ENCODE measurements at places on chromosomes 3 and 15. TPM values are rescaled to one million over a fixed set of nuclear protein-coding genes. Genes with fewer than 3 reads are reported as not detected.

DNA sequence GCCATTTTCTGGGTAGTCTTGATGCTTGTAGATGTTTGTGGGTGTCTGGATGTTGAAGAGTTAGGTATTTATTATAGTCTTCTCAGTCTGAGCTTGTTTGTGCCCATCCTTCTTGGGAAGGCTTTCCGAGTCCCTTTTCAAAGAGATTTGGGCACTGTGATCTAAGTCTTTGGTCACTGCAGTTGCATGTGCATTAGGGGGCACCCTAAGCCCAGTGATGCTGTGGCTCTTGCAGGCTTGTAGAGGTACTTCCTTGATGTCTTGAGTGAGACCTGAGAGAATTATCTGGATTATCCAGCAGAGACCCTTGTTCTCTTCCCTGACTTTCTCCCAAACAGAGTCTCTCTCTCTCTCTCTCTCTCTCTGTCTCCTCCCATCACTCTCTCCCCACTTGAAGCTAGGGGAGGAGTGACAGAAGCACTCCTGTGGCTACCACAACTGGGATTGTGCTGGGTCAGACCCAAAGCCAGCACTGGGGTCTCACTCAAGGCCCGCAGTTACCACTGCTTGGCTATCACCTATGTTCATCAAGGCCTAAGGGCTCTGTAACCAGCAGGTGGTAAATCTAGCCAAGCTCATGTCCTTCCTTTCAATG lies 68.5 kb downstream of the TMCO5A start:
- no peak overlapping the region for H3K27ac ChIP-seq
- no peak overlapping the region for H3K4me3 ChIP-seq
- no peaks in the 10 kb centered on the region for H3K36me3 ChIP-seq
- no peaks in the 10 kb centered on the region for H3K4me1 ChIP-seq
- DNase-seq = no peak

GRCh38 chr3:165884518-165884917 lies 47.3 kb upstream of the BCHE start:
- H3K27me3 ChIP-seq = no peaks in the 10 kb centered on the region
- no peaks in the 10 kb centered on the region for H3K4me1 ChIP-seq
- H3K36me3 ChIP-seq = no peaks in the 10 kb centered on the region
- DNase-seq = no peak
- H3K27ac ChIP-seq = no peak overlapping the region

DNA sequence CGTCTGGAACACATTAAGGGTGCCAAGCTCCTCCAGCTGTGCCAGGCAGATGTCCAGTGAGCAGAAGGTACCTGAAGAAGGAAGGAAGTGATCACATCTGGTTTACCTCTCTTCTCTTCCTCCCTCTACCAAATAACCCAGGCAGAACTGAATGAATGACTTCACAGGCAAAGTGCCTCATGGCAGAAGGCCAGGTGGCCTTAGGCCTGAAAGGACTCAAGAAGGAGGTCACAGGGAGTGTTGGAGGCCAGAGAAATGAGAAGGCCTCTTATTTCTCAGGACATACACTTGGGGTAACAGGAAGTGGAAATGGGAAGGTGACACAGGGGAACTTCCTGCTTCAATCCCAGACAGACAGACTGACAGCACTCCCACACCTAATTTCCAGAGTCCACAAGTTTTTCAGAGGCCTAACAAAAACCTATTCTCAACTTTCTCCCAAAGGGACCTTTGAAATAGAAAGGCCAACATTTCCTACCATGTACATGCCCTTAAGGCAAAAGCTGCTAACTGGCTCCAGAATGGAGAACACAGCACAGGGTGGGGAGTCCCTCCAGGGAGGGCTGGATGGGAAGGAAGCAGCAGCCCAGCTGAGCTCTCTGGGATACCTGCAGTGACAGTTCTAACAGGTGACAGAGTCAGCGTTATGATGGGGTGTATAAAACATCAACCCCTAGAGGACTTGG lies 17.6 kb upstream of the SIN3A start:
- no peaks in the 10 kb centered on the region for H3K4me1 ChIP-seq
- H3K27ac ChIP-seq = no peak overlapping the region
- no peak for DNase-seq
- H3K4me3 ChIP-seq = no peak overlapping the region
- H3K36me3 ChIP-seq = peaks cover 48% of the 10 kb centered on the region
- H3K27me3 ChIP-seq = no peaks in the 10 kb centered on the region

- no peak for DNase-seq
- H3K4me1 ChIP-seq = peaks cover 9% of the 10 kb centered on the region
- no peaks in the 10 kb centered on the region for H3K27me3 ChIP-seq
Measured at GRCh38 chr3:195087328-195087727, 183.6 kb downstream of the XXYLT1 start.

GRCh38 chr3:149038322-149038721 lies 47.0 kb downstream of the GYG1 start:
- no peak for DNase-seq
- H3K4me3 ChIP-seq = no peak overlapping the region
- no peaks in the 10 kb centered on the region for H3K4me1 ChIP-seq
- no peak overlapping the region for H3K27ac ChIP-seq
- H3K27me3 ChIP-seq = no peaks in the 10 kb centered on the region

GRCh38 chr3:177426878-177427495 lies 229.7 kb upstream of the TBL1XR1 start:
- H3K4me1 ChIP-seq = peaks cover 34% of the 10 kb centered on the region
- H3K4me3 ChIP-seq = no peak overlapping the region
- H3K27me3 ChIP-seq = no peaks in the 10 kb centered on the region
- no peaks in the 10 kb centered on the region for H3K36me3 ChIP-seq
- H3K27ac ChIP-seq = peak overlapping the region; percentile 5

DNA sequence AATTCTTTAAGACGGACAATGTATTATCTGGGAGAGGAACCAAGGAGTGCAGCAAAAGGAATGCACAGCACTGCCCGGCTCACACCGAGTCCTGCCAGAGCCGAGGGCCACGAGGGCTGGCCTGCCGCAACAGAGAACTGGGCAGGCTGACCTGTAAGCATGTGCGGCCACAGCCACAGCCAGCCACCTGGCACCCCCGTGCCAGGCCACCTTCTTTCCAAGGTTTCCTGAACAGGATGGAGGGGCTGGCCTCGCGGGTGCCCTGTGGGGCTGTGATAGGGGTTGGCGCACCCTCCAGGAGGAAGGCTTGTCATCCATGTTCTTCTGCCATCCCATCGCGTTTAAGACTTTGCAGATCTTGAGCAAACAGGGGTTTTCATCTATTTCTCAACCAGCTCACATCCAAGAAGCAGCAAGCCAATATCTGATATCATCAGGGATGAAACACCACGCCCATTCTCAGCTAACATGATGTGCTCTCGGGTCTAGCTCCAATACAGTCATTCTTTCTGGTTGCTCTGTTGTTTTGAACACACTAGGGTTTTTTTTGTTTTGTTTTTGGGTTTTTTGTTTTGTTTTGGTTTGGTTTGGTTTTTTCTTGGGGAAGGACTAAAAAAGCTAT lies 10.2 kb downstream of the CA12 start:
- H3K27ac ChIP-seq = peak overlapping the region; percentile 92
- H3K36me3 ChIP-seq = no peaks in the 10 kb centered on the region
- H3K4me1 ChIP-seq = peaks cover 78% of the 10 kb centered on the region
- no peak for DNase-seq
- no peaks in the 10 kb centered on the region for H3K27me3 ChIP-seq

DNA sequence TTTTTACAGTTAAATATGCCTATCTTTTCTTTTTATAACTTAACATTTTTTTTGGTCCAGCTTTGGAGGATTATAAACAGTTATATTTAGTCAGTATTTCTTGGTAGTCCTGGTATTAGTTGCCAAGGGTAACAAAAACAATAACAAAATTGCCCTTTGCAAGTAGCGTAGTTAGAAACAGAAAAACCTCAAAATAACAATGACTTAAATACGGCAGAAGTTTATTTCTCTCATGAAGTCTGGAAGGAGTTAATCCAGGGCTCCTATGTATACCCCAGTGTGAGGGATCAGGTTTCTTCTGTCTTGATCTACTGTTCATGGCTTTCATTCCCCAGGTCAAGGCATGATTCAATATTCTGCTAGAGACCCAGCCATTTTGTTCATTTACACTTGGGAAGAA lies 14.1 kb upstream of the MYH15 start:
- no peak for DNase-seq
- H3K27ac ChIP-seq = no peak overlapping the region
- H3K36me3 ChIP-seq = no peaks in the 10 kb centered on the region
- no peak overlapping the region for H3K4me3 ChIP-seq

GRCh38 chr15:31080591-31081014 lies 20.9 kb downstream of the TRPM1 start:
- H3K4me3 ChIP-seq = peak overlapping the region; percentile 30
- no peaks in the 10 kb centered on the region for H3K36me3 ChIP-seq
- H3K27me3 ChIP-seq = no peaks in the 10 kb centered on the region
- no peak for DNase-seq
- H3K4me1 ChIP-seq = peaks cover 34% of the 10 kb centered on the region
- peak overlapping the region; percentile 72 for H3K27ac ChIP-seq

DNA sequence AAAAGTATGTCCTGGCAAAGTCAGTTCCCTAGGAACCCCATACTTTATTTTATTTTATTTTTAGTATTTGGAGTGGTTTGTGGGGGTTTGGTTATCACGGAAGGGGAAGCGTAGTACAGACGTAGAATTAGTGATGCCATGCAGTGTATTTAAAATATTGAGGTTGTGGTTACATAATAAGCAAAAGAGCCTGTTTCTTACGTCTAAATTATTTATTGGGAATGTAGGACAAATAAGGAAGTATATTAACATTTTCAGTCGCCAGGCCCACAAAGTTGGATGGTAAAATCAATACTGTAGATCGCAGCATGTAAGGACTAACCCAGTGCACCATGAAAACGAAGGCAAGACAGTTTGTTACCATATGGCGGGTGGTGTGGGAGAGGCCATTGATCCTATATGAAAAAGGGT lies 558 bp downstream of the DTWD1 start:
- peaks cover 35% of the 10 kb centered on the region for H3K4me1 ChIP-seq
- H3K4me3 ChIP-seq = peak overlapping the region; percentile 65
- H3K27ac ChIP-seq = peak overlapping the region; percentile 85
- H3K36me3 ChIP-seq = no peaks in the 10 kb centered on the region

GRCh38 chr3:97665896-97666295 lies 98.7 kb upstream of the ARL6 start:
- H3K27ac ChIP-seq = no peak overlapping the region
- H3K4me3 ChIP-seq = no peak overlapping the region
- H3K27me3 ChIP-seq = no peaks in the 10 kb centered on the region

- no peaks in the 10 kb centered on the region for H3K36me3 ChIP-seq
- no peak overlapping the region for H3K4me3 ChIP-seq
Measured at GRCh38 chr15:92909136-92909781, 9.1 kb downstream of the CHD2 start.

- H3K36me3 ChIP-seq = no peaks in the 10 kb centered on the region
- H3K4me3 ChIP-seq = no peak overlapping the region
- H3K27me3 ChIP-seq = no peaks in the 10 kb centered on the region
- no peak overlapping the region for H3K27ac ChIP-seq
- H3K4me1 ChIP-seq = no peaks in the 10 kb centered on the region
Measured at GRCh38 chr3:99509224-99509623, 129.2 kb upstream of the COL8A1 start.

DNA sequence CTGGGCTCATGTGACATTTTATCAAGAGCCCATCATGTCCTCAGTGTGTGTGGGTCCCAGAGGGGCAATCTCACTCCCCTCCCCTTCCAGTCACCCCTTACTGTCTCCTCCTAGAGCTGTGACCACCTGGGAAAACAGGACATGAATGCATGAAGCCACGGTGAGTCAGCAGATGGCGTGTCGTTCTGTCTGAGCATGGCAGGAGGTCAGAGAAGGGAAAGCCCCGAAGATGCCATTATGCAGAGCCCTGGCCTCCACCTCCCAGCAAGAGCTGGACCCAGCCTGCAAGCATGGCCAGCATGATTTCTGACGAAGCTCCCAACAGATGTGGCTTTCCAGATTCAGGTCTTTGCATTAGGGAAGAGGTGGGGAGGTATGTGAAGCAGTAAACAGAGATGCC lies 118.5 kb downstream of the TLE3 start:
- DNase-seq = no peak
- H3K36me3 ChIP-seq = no peaks in the 10 kb centered on the region
- H3K27ac ChIP-seq = no peak overlapping the region
- H3K27me3 ChIP-seq = no peaks in the 10 kb centered on the region

DNA sequence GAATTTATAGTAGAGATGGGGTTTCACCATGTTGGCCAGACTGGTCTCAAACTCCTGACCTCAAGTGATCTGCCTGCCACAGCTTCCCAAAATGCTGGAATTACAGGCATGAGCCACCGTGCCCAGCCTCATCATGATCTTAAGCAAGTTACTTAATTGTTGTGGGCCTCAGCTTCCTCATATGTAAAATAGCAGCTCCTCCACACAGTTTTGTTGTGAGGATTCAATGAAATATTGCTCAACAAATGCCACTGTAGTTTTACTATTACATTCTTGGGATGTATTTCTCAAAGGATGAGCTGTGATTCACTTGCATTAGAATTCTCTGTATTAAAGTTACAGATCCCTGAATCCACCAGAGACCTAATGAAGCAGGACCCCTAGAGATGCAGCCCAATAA lies 168.8 kb downstream of the ADAMTS9 start:
- no peaks in the 10 kb centered on the region for H3K4me1 ChIP-seq
- no peak for DNase-seq
- H3K27me3 ChIP-seq = no peaks in the 10 kb centered on the region
- H3K36me3 ChIP-seq = peaks cover 20% of the 10 kb centered on the region

DNA sequence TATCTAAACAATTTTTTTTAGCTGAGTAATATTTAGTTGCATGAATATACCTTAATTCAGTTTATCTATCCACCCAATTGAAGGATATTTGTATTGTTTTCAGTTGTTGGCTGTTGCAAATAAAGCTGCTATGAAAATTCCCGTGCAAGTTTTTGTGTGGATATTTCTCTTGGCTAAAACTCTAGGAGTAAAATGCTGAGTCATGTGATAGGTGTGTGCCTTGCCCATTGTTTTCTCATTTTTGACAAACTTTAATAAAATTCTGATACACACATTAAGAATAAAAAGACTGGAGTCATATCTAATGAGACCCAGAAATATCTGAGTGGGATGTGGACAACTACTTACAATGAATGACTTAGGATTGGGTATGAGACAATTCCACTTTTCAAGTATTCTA lies 78.6 kb downstream of the MDFIC2 start:
- no peaks in the 10 kb centered on the region for H3K36me3 ChIP-seq
- H3K27ac ChIP-seq = no peak overlapping the region
- no peak overlapping the region for H3K4me3 ChIP-seq
- no peak for DNase-seq
- no peaks in the 10 kb centered on the region for H3K4me1 ChIP-seq
- H3K27me3 ChIP-seq = no peaks in the 10 kb centered on the region

GRCh38 chr3:99472385-99472784 lies 166.0 kb upstream of the COL8A1 start:
- no peak overlapping the region for H3K4me3 ChIP-seq
- H3K27ac ChIP-seq = no peak overlapping the region
- H3K36me3 ChIP-seq = no peaks in the 10 kb centered on the region
- no peak for DNase-seq
- H3K27me3 ChIP-seq = no peaks in the 10 kb centered on the region

- no peaks in the 10 kb centered on the region for H3K36me3 ChIP-seq
- no peak overlapping the region for H3K4me3 ChIP-seq
- H3K27me3 ChIP-seq = no peaks in the 10 kb centered on the region
- H3K4me1 ChIP-seq = no peaks in the 10 kb centered on the region
- no peak overlapping the region for H3K27ac ChIP-seq
Measured at GRCh38 chr3:109057056-109057455, 60.9 kb downstream of the MORC1 start.

- H3K27ac ChIP-seq = no peak overlapping the region
- H3K4me3 ChIP-seq = no peak overlapping the region
- DNase-seq = no peak
- H3K36me3 ChIP-seq = peaks cover 4% of the 10 kb centered on the region
Measured at GRCh38 chr3:16472593-16472992, 40.9 kb downstream of the RFTN1 start.

The ANKRD63 gene
- total RNA-seq = not detected

The TNNC1 gene
- total RNA-seq = 1.7 TPM

The LRRN1 gene
- total RNA-seq = 1.7 TPM

The CRYGS gene
- not detected for total RNA-seq

The EFCAB12 gene
- total RNA-seq = not detected

All from vagina (tissue), 2 donors.